Pons (tissue), 1 donor: ENCODE measurements at places on chromosomes 1 and 21.

GRCh38 chr1:67939942-67940341 is 106.7 kb upstream of the GNG12 start:
- DNase-seq: no peak

GRCh38 chr1:174923820-174924219 is 75.9 kb upstream of the CACYBP start:
- DNase-seq: no peak

DNA sequence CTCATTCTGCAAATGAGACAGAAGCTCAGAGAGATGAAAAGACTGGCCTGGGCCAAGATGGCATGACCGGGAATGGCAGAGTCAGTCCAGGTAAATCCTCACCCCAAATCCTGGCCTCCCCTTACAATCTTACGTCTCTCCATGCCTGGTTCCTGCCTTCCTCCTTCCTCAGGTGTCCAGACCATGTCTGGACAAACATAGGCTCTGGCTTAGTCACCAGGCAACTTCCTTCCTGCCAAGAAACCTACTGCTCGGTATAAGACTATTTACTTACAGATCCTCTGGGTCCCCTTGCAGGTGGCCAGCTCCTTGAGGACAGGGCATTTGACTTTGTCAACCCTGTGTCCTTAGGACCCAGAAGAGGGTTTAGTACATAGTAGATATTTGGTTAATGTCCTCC is 69.4 kb upstream of the ROR1 start:
- no peak for DNase-seq

GRCh38 chr1:11384170-11384554 is 94.8 kb upstream of the DISP3 start:
- peak; percentile 11 for DNase-seq

GRCh38 chr21:45996311-45997204 is 15.0 kb downstream of the COL6A1 start:
- no peak for DNase-seq
